ENCODE measurements at places on chromosomes 6 and 20. TPM values are rescaled to one million over a fixed set of nuclear protein-coding genes. Genes with fewer than 3 reads are reported as not detected.

DNA sequence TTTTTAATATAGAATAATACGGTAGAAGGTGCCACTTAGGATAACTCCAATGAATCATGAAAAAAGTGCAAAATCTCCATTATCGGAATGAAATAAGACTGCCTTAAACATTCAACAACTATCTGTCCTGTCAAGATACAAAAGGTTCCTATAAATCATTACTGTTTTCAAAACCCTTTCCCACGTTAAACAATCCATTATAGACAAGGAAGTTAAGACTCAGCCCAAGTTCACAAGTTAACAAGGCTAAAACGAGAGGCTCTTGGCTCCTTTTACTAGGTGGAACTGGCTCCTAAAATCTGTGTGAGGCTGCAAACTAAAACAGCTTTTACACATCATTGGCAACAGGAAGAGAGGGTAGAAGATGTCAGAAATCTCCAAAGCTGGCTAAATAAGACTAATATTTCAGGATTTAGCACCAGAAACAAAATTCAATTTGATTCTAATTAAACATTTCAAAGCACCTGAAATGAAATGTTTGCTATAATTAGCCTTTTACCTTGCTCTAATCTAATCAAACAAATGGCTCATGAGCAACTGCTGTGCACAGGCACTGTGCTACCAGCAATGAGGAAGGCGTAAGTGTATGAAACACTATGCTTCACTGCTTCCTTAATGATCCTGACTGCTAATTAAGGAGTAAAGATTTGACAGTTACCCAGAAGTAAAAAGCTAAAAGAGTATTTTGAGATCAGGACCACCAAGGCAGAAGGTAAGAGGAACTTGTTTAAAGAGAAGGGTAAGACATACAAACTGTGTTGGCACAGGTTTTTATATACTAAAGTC is 109.7 kb downstream of the DST start:
- no peak for DNase-seq

- DNase-seq, result no peak
Measured at GRCh38 chr6:34672657-34673043, 23.9 kb downstream of the ILRUN start.

DNA sequence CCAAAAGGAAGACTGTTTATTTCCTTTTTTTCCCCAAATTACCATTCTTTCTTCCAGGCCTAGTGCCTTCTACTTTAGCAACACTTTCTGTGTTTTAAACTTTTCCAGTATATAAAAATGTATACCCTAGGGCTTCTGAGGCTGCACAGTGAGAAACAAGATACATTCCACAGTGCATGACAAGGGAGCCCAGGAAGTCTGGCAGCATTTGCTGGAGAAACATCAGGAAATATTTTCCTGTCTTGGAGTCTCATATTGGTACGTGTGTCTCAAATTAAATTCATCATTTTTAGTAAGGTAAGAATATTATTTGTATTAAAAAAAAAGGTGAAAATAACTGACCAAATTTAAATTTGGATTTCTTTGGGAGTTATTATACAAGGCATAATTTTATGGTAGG is 662.6 kb downstream of the RFPL4B start:
- DNase-seq, result no peak

- peak; percentile 18 for DNase-seq
Measured at GRCh38 chr20:44586289-44586911, 4.0 kb downstream of the PKIG start.

GRCh38 chr6:75609639-75610590 is 8.2 kb downstream of the SENP6 start:
- DNase-seq, result no peak

- DNase-seq, result no peak
Measured at GRCh38 chr6:34152042-34152524, 6.2 kb upstream of the GRM4 start.

DNA sequence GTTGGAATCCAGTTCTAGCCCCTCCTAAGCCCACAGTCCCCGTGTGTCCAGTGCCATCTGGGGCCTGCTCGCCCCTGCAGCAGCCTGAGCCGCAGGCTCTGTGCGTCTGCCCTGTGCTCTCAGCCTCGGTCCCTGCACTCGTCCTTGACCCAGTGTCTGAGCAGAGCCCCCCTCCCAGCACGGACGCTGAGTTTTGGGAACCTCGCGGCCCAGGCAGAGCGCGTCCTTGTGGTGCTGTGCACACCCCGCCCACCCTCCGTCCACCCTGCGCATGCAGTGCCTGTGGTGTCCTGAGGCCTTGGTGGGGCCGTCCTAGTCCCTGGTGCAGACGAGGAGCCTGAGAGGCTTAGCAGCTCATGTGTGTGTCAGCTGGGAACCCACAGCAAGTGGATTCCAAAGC is 31.6 kb downstream of the OSBPL2 start:
- DNase-seq, result no peak

DNA sequence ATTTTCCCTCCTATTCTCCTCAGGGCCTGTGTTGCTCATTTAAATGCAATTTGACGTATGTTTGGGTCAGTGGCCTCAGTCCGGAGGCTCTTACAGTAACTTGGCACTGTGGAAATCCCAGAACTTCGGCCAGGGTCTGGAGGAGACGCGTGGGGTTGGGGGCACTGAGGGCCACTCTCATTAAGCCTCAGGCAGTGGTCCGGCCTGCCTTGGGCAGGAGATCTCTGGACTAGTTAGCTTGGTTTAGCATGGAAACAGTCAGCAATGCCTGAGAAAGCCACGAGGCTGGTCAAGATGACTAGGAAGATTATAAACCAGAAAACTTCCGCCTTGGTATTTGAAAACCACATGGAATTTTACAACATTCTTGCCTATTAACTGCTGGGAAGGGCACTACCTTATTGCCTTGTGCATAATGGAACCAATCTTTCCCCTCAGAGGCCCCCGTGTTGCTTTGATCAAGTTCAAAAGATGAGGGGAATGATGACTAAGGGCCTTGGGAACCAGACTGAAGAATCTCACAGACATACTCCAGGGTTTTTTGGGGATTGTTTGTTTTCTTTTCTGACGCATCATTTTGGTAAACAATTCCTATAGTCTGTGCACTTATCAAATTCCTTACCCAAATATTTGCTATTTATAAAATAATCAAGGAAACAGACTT is 206.0 kb upstream of the PREP start:
- no peak for DNase-seq

GRCh38 chr6:46103441-46104115 is 26.2 kb upstream of the ENPP4 start:
- DNase-seq, result no peak

DNA sequence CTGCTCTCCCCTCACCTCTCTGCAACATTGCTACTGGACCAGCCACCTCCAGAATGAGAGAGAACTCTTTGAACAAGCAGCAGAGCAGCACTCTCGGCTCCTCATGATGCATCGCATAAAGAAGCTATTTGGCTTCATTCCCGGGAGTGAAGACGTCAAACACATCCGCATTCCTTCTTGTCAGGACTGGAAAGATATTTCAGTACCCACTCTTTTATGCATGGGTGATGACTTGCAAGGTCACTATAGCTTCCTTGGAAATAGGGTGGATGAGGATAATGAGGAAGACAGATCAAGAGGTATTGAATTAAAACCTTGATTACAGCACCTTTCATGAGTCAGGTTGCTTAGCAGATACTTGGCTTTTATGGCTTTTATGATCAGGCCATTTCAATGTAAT is 4.3 kb downstream of the CALHM4 start:
- DNase-seq, result no peak

- DNase-seq, result no peak
Measured at GRCh38 chr20:17935186-17935585, 33.4 kb downstream of the SNX5 start.

DNA sequence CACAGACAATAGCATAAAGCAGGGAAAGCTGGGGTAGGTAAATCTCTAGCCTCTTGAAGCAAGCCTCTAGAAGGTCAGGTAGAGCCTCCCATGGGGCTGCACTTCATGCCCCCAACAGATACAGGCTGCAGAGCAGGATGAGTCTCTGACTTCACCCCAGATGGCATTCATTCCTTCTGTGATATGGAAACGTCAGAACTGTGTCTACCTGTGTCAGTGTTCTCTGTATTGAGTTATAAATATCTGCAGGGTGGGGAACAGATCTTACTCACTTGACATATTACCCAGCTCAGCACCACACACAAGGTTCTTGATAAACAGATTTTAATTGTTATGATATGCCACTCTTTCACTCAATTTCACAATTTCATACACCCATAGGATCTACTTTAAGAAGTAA is 2.1 kb downstream of the LGSN start:
- no peak for DNase-seq

GRCh38 chr6:111237852-111238251 is 150.5 kb downstream of the SLC16A10 start:
- DNase-seq, result no peak

DNA sequence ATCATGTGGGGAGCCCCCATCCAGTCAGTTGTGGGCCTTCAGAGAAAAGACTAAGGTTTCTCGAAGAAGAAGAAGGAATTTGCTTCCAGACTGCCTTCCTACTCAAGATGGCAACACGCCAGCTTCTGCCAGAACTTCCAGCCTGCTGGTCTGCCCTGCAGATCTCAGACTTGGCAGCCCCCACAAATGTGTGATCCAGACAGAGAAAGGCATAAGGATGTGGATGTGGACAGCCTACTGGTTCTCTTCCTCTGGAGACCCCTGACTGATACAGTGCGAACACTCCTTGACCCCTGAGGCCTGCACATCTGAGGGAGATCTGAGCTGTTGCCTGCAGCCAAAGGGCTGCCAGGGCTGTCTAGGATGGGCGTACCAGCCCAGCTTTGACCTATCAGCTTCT is 8.6 kb downstream of the GABRR1 start:
- DNase-seq, result no peak

DNA sequence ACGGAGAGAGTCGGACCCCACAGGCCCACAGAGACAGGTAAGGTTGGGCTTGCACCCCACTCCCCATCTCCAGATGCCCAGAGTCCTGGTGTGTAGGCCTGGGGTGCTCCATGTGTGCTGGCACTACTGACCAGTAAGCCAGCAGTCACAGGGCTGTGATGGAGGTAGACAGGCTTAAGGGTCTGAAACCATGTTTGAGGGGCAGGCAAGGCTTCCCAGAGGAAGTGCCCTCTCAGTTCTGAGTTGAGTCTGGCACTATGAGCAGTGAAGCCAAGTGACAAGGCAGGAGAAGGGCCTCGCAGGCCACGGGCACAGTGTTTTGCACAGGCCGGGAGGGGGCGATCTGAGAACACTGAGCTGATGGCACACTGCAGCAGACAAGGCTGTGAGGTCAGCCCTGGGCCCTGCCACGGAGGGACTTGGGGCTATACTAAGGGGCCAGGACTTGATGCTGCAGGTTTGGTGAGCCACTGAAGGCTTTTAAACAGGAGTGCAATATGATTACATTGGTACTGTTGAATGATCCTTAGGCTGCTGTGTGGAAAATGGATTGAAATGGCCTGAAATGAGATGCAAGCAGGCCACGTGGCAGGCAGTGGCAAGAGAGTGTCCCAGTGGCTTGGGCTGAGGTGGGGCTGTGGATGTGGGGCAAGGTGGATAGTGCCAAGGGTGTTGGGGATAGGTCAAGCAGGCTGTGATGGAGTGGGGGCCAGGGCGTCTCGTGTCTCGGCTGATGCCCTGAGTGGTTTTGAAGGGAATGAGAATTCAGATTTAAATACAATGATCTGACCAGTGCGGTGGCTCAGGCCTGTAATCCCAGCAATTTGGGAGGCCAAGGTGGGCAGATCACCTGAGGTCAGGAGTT is 20.3 kb downstream of the TTBK1 start:
- DNase-seq, result peak; percentile 89

DNA sequence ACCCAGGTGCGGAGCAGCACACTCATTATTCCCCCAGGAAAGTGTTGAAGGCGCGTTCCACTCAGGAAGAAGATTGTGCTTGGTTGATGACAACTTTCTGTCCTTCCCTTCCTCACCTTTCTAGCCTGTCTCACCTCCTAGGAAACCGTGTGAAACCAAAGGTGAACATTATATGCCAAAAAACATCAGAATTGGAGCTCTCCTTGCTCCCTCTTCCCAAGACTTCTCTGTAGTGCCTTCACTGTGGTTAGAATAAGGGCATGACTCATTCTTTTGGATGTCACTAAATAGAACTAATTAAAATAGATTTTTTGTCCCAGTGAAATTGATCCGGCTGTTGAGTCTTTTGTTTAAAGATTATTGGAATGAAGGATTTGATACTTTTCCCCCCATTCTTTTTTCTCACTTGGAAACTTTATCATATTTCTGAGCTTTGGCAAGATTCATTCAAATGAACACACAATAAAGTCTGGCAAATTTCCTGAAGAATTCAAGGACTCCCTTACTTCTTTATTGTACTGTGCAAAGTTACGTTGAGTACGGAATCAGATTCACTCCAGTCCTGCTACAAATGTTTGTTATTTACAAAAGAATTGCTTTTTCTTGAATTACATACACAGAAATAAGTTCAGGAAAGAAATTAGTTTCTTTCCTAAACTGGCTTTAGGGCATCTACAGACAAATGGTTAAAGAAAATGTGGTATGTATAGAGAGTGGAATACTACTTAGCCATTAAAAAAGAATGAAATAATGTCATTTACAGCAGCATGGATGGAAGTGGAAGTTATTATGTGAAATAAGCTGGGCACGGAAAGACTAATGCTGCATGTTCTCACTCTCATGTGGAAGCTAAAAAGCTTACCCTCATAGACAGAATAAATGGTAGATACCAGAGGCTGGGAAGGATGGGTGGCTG is 142.8 kb upstream of the AKAP12 start:
- DNase-seq, result no peak

DNA sequence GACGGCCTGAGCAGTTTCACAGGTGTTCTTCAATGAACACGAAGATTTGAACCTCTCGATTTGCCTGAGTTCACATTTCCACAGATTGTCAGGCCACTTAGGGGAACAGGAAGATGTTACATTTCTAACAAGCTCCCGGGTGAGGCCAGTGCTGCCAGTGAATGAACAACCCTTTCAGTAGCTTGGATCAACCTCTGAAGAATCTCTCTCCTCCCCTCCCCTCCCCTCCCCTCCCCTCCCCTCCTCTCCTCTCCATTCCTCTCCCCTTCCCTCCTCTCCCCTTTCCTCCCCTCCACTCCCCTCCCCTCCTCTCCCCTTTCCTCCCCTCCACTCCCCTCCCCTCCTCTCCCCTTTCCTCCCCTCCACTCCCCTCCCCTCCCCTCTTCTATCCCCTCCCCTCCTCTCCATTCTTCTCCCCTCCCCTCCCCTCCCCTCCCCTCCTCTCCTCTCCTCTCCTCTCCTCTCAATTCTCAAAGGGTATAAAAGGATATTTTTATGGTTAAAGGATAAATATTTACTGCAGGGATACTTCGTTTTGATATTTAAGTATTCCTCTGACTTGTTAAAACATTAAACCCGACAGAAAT is 114.1 kb upstream of the INSM1 start:
- DNase-seq, result no peak

GRCh38 chr20:23049201-23050075 is at the start of gene THBD:
TSS of gene THBD (minus strand) at chr20:23049672. CDS start at chr20:23049504, 168 bp downstream.
- peak; percentile 41 for DNase-seq

Gene CASS4
- 5.1 TPM for total RNA-seq

Gene C6orf47
- total RNA-seq, result 10.1 TPM

Gene MRAP2
- not detected for total RNA-seq

Gene GUCA1A
- not detected for total RNA-seq

Gene DACT2
- 0.50 TPM for total RNA-seq

Gene ABHD16B
- 0.16 TPM for total RNA-seq

Gene SNAI1
- total RNA-seq, result 0.34 TPM

Gene RAMACL
- 0.30 TPM for total RNA-seq
